Left ventricle myocardium inferior (tissue), 1 donor: ENCODE measurements at places on chromosomes 4 and X. TPM values are rescaled to one million over a fixed set of nuclear protein-coding genes. Genes with fewer than 3 reads are reported as not detected.

ACSL1 gene
- 316 TPM for total RNA-seq

LCORL gene
- total RNA-seq: 5.3 TPM

DNA sequence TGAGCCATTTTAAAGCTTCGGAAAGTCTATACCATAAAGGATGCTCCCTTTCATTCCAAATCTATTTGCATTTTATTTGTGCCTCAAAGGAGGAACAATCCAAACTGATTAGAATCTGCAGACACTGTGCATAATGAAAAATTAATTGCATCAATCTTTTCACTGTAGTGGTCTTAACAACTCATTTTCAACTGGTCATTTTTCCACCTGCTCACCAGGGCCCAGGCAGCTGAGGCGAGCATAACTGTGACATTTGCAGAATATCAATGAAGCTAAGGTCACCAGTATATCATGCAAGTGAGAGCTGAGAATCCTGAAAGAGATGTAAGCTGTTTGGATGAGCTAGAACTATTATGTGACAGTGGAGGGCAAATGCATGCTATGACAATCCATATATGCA lies 387.3 kb upstream of the TECRL start:
- DNase-seq: no peak

- DNase-seq: peak; percentile 59
Measured at GRCh38 chr4:141132709-141133145, 542 bp downstream of the RNF150 start.

- DNase-seq: no peak
Measured at GRCh38 chrX:78506248-78506647, 152.9 kb downstream of the RTL3 start.

GRCh38 chrX:80806557-80806956 lies 3.1 kb downstream of the BRWD3 start:
- no peak for DNase-seq

DNA sequence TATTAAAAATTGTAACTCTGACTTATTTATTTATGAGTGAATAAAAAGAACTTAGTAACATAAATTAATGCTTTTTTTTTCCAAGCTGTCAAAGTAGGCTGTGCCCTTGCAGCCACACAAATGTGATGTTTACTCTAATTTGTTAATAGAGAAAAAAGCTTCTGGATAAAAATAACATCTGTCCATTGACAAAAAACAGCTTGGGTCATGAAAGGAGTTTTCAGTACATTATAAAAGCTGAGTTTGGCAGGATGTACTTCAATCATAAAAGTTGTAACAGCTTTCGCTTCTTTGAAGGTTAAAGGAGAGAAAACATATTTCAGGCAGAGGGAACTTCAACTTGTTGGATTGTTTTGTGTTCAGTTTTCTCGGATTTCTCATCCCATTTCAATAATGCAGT lies 105.6 kb downstream of the SLC4A4 start:
- DNase-seq: no peak

DNA sequence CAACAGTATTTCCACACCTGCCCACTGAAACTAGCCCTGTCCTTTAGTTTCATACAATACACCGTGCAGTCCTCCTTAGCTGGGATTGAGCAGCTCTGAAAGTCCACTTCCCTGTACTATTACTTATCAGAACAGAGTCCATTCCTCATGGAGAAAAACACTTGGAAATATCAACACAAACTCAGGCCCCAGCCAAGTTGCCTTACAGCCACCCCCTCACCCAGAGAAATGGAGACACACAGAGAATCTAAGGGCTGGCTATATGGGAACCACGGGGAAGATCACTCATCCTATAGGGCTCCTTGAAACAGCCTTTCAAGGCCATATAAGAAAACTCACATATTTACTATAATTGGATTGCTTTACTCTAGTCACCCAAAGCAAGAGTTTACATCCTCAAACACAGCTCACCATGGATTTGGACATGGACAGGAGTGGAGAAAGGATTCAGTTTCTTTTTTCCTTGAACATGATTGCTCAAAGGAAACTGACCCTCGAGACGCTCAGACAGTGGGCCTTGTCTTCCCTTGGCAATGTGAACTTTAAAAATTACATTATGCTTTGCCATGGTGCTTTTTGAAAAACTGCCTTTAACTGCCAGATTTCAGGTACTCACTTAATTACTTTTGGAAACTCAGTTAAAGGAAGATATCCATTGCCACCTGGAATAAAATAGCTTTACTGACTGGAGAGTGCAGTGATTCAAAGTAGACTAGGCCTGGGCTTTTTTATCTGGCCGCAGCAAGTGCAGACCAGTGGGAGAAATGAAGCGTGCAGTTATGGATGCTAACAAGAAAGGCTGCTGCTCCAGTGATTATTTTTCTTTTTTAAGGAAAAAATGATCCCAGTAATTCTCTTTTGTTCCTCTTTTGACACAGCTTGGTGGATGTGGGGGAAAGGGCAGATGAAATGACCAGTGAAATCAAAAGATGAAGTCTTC lies 1.6 kb downstream of the SCARB2 start:
- no peak for DNase-seq

GRCh38 chrX:103918571-103919269 lies 43.7 kb upstream of the TMSB15B start:
- DNase-seq: peak; percentile 56

DNA sequence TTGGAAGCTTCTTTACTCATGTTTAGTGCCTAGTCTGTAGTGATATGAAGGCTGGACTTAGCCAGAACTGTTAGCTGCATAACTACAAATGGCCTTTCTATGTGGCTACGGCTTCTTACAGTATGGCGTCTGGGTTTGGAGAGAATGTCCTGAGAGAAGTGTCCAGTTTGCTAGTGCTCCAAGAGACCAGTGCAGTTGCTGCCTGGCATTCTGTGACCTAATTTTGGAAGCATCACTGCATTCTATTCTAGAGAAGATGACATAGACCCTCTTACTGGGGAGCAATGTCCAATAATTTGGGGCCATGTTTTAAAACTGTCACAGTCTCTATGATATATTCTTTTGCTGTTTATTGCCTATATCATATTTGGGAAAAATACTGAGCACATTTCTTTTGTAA lies 74.2 kb downstream of the STAG2 start:
- DNase-seq: no peak

GRCh38 chr4:73764513-73764912 lies 24.1 kb downstream of the CXCL8 start:
- no peak for DNase-seq

DNA sequence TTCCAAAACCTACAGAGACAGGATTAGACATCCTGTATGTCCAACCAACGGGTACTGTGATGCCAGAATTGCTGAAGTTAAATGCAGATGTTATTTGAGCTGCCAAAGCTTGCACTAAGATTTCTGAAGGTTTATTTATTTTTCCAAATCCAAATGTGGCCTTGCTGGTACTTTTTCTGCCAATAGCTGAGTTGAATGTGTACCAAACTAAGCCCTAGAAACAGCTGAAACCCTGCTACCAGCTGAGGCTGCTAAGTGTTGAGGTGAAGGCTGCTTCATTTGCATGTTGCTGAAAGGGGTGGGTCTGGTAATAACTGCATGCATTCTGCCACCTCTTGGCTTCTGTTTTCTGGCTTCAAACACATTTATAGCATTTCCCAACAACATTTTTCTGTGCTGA lies 366.5 kb downstream of the FAT4 start:
- no peak for DNase-seq
